Activated T-helper 1 cell treated with Interleukin-2 at 50 U/mL for 16 hours (primary cell): ENCODE measurements at places on chromosomes 16 and 17.

DNA sequence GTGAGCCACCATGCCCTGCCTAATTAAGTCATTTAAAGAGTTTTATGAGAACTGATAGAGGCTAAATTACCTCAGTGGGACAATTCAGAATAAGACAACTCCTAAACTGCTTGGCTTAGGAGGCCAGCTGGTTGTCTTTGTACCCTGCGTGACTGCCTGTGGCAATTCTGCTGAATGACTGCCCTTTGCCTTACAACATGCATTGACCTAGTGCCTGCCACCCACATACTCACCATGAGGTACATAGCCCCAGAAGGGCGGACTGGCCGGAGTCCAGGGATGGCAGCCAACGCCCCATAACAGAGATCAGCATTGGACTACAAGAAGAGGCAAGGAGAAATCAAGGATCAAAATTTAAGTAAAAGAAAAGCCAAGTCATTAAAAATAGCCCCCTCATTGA lies 7.3 kb downstream of the TAT start:
- no peak for DNase-seq

DNA sequence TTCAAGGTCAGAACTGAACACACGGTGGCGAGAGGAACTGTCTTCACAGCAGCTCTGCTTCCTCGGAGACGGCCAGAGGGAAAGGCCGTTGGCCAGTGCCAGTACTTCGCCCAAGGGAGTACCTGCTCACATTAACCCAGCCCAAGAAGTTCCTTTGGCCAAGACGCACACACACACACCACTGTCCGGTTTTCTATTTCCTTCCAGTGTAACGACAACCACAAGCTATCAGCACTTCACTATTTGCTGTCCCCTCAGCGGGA lies 744 bp upstream of the GGNBP2 start:
- no peak for DNase-seq

DNA sequence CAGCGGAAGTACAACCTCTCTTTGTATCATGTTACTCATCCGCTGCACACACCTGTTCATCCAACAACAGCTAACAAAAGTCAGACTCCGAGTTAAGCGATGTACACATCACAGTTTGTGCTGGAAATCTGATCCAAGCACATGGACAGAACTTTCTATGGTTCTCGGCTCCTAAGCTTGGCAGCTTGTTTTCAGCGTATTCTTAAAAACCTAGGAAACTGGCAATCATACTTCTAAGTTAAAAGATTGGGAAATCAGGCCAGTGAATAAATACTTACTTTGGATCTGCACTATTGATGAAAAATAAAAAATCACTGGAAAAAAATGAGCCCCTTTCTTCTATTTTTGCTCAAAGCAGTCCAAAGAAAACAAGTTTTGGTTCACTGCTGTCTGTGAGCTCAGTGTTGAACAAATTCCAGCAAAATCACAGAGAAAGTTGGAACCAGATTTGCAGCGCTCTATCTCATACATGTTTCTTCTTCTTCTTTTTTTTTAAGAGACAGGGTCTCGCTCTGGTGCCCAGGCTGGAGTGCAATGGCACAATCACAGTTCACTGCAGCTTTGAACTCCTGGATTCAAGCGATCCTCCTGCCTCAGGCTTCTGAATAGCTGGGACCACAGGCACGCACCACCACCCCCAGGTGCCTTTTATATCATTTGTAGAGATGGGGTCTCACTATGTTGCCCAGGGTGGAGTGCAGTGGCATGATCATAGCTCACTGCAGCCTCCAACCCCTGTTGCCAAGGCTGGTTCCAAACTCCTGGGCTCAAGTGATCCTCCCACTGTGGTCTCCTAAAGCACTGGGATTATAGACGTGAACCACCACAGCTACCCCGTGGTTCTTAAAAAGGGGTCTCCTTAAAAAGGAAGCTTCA lies 71.6 kb upstream of the CREBBP start:
- no peak for DNase-seq

DNA sequence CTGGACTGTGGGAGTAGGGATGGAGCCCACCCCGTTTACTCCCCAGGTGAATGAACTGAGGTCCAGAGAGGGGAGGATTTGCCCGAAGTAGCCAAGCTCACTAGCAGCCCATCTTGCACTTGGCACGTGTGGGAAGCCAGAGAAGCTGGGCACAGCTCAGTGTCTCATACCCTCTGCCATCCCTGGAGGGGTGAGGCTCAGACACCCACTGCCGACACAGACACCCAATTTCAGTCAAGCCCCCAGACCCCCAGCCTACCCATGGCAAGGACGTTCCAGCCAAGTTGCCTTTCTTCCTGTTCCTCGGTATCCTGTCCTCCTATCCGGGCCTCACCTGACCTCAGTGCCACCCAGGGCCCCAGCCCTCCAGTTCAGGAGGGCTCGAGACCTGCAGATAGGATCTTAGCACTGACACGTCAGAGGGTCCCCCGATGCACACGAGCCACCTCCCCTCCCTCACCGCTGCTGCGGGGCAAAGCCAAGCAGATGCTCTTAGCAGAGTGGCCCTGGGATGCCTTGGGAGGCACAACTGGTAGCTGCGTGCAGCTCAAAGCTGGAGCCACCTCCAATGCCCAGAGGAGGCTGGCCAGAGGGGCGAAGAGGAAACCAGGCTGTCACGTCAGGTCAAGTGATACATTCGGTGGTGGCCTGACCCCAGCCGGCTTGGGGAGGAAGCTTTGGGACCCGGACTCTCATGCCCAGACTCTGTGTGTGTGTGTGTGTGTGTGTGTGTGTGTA lies 90.4 kb upstream of the TNRC6C start:
- DNase-seq: no peak

- DNase-seq: no peak
These were observed 621 bp downstream of the KCNJ2 start for GRCh38 chr17:70169709-70170597.

DNA sequence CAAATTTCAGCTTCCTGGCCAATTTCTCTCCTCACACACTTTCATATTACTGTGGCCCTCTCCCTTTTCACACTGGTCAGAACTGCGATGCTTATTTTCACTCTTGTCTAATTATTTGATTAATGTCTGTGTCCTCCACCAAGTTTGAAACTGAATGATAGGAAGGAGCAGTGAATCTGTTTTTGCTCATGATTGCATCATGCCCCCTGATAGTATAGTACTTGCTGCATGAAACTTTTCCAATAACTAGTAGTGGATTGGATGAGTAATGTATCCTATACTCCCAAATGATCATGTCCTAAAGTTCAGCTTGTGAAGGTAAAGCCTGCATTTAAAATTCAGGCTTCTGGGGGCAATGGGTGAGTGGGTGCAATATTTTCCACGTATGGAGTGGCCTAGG lies 121.2 kb downstream of the ASIC2 start:
- DNase-seq: no peak

GRCh38 chr17:45954914-45955313 lies 44.1 kb upstream of the STH start:
- DNase-seq: no peak

- DNase-seq: no peak
These were observed 21.1 kb downstream of the ANKRD40 start for GRCh38 chr17:50686494-50687199.

DNA sequence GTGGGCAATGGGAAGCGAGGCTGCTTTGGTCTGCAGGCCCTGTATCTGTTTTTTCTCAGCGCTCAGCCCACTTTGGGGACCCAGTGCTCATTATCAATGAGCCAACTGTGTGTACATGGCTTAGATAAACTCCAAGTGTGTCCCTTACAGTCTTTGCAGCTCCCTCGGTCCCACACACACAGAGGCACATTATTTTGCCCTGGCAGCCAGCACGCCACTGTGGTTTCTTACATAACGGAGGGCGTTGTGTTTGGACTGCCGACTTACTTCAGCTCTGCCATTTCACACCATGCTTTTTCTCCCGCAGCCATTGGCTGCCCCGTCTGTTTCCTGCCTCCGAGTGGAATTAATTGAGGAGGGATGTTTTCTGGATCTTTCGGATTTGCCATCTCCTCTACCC lies 56.5 kb upstream of the CLEC18A start:
- DNase-seq: no peak

GRCh38 chr17:4715063-4715744 lies 4.8 kb downstream of the ARRB2 start:
- peak; percentile 44 for DNase-seq

DNA sequence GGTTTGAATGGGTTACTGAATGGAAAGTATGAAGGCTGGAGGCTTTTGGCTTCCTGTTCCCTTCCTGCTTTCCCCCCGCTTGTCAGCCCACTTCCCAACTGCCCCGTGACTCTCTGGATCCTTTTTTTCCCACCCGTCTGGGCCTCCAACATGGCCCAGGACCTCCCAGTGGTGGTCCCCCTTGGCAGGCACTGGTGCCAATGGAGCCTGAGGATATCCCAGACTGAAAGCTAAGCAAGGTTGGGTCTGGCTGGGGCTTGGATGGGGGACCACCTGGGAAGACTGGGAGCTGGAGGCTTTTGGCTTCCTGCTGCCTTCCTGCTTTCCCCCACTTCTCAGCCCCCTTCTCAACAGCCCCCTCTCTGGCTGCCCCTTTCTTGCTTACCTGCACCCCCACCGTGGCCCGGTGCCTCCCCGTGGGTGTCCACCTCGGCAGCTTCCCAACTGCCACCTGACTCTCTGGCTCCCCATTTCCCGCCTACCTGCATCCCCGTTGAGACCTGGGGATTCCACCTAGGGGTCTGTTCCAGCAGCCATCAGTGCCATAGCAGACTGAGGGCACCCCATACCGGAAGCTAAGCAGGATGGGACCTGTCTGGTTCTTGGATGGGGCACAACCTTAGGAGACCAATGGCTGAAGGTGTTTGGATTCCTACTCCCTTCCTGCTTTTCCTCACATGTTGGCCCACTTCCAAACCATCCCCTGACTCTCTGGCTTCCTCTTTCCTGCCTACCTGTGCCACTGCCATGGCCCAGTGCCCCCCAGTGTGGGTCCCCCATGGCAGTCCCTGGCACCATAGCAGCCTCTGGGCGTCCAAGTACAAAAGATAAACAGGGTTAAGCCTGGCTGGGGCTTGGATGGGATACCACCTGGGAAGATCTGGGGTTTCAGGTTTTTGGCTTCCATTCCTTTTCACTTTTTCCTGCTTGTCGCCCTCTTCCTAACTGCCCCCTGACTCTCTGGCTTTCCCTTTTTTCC lies 2295.3 kb downstream of the TP53TG3F start:
- no peak for DNase-seq

DNA sequence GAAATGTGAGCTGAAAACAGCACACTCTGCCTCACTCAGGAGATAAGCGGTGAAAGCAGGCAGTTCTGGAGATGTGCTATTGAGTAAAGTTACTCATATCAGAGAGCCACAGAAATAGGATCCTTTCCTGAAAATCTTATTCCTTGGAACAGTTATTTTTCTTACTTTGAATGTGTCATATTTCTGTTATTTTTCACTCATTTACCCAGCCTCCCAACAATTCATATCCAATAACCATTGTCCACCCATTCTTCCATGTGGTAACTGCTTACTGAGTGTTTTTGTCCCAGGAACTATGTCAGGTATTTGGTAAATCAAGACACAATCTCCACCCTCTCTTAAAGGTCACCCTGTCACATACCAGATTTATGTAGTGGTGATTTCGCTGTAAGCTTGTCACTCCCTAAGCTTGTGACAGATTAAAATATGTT lies 144.9 kb downstream of the PARN start:
- no peak for DNase-seq

DNA sequence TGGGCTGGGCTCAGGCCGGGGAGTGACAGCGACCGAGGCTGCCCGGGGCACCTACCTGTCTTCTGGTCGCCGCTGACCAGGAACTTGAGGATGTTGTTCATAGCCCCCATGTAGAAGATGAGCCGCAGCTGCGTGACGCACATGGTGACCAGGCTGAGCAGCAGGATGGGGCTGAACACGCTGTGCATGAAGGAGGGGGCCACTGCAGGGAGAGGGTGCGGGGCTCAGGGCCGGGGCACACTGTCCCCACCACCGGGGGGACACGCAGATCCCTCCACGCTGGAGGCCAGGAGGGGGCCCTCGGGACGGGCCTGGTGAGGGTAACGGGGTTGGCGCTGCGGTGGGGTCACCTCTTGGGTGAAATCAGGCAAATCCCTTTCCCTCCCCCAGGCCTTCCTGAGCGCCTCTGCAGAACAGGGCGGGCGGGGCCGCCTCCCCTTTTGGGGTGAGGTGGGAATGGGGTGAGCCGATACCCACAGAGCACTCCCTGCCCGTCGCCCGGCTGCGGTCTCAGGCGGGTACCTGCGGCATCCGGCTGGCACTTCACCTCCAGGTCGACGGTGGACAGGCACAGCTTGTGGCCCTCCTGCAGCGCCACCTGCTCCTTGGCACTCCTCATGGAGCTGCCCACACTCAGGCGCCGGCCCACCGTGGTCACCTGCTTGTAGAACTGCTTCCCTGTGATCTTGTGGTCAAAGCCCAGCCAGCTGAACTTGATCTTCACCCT lies 28.3 kb upstream of the PITPNA start:
- no peak for DNase-seq

DNA sequence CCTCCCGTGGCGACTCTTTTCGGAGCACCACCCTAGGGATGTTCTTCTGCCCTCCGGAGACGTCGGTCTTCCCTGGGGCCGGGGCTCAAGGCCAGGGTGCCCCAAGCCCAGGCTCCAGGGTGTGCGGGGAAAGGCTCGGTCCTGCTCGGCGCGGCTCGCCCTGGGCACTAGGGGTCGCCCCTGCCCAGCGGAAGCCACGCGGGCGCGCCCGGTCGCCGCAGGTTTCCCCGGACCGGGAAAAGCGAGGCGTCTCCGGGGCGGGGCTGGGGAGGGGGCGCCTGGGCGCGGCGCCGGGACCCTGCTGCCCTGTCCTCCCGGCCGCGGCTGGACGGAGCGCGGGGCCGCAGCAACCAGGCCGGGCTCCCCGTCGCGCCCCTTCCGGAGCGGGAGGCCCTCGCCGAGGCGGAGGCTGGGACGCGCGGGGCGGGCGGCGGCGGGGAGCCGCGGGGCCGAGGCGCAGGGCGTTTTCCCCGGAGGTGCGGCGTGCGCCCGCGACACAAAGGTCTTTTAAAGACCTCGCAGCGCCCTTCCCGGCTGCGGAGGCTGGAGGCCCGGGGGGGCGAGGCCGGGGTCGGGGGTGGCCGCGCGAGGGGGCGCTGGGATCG lies 76.4 kb downstream of the MRC2 start:
- peak; percentile 61 for DNase-seq

GRCh38 chr17:42676424-42677011 lies at the start of gene PLEKHH3:
Gene PLEKHH3, minus strand, starts transcription at chr17:42676994. Its CDS starts 431 bp downstream, at chr17:42676563.
- no peak for DNase-seq

DNA sequence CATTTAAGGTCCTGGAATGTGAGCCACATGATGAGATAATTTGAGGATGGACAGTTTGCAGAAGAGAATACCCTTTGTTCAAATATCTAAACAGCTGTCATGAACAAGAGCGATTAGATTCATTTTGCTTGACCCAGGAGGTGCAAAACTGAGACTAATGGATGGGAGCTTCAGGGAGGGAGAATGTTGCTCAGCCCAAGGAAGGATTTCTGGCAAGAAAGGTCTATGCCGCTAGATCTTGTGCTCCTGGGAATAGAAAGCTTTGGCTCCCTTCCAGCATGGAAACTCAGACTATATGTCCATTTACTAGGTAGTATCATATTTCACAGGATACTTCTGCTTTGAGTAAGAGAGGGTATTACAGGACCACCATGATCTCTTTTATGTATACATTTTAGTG lies 14.8 kb upstream of the CDH11 start:
- no peak for DNase-seq

- DNase-seq: no peak
These were observed 9.6 kb downstream of the PIK3R6 start for GRCh38 chr17:8857919-8858318.
